GM23248 (cell line): ENCODE measurements at places on chromosomes 16 and 17.

DNA sequence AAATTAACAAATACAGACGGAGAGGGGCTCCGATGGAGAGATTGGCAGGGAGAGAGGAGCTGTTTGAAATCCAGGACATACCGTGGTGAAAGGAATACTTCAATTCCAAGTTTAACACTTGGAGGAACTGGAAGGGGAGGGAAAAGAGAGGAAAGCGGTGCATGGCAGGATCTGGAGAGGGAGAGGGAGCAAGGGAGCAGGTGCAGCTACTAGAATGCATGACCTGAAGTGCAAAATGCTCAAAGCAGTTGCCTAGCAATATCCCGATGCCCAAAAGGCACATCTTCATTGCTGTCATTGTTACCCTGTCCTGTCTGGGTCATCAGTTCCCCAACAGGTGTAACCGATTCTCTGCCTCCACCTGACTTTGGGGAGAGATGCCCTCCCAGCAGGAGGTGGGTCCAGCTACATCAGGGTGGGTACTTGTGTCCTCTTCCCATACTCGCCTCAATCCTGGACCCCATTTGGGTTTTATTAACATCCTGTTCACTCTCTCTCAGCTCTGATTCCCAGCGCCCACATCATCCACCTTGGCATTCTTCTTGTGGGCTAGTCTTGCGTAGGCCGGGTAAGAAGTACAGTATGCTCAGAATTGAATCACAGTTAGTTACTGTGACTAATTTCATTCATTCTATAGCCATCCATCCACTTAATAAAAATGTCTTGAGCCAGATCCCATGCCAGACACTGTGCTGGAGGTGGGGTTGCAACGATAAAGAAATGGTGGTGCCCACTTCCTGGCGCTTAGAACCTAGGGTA lies 37.4 kb upstream of the EMP2 start:
- DNase-seq: peak; percentile 10

DNA sequence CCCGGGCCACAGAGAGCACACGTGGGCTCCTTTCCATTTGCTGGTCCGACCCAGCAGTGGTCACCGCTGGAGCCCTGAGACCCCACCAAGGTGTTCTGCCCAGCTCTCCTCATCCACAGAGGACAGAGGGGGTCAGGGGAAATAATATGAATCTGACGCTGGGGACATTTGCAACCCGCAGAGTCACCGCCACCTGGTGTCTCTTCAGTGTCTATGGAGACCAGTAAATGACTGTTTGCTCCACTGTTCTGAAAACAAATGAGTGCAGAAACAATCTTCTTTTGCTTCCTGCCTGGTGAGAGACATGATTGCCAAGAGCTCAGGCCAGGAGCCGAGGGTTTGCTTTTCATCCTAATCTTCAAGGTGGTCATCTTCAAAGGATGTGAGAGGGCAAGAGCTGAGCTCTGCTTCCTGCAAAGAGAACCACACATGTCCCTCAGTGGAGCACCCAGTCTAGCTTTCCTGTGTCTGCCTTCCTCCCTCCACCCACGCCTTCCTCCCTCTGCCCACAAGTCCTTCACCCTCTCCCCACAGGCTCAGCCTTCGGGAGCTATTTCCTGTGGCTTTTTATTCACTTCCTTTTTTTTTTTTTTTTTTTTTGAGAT lies 14.7 kb upstream of the KLHDC4 start:
- peak; percentile 25 for DNase-seq

DNA sequence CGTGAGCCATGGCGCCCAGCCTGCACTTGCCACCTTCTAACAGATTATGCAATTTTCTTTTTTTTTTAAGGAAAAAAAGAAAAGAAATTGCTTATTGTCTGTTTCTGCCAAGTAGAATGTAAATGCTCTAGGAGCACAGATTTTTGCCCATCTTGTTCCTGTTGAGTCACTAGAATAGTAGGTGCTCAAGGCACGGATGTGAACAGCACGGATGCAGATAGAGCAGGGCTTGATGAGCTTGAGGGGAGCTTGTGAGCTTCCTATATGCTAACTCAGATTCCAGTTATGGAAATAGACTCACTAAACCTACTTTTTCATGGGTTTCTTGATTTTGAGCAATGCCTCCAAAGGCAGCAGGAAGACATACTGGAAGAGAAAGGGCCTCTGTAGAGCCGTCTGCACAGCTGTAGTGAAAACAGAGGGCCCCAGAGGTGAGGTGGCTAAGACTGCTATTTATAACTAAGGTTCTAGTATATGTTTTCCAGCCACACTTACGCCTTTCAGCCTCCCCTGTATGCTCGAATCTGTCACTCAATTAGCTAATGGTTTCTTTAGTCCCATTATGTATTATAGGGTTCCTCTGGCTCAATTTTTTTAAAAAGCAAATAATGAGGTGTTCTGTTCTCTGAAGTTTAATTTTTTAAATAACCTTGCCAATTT lies 72.8 kb downstream of the WWP2 start:
- no peak for DNase-seq

DNA sequence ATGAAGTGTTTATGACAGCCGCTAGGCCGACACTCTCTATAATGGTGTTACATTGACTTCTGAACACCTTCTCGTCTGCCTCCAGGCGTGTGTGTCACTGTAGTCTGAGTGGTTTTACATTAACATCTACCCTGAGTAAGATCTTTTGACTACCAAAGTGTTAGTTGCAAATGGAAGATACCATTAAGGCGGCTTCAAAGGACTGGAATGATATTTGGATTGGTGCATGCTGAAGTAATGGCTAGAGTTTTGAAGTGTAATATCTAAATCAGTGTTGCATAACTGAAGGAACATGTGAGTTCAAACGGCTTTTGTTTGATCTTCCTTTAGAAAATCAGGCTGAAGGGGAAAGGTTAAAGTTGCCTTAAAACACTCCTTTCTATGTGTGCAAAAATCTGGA lies 52.2 kb downstream of the BCAS3 start:
- DNase-seq: no peak

DNA sequence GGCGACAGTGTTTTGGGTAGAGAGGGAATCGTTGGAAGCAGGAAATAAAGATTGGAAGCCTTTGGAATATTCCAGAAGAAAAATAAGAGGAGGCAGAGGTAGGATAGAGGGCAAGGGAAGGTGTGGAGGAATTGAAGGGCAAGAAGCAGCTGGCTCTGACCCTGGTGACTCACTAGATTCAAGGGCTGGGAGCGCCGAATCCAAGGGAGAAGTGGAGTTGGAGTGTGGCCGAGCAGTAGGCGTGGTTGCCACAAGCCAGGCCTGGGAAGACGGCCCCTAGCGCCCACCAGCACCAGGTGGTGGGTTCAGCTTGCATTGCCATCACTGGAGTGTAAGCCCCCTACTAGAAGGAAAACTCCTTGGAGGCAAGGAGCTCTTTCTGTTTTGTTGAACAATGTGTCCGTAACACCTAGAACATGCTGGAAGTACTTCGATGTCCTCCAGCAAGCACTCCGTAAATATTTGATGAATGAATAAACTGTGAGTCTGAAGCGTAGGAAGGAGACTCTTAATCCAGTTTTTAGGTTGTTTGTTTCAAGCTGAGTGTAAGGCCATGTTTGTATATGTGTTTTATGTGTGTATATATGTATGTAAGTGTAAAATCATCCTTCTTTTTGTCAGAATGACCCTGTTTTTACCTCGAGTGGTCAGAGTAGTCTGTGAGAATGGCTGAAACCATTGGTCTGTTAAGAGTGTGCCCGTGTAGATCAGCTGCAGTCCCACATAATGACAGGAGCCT lies 139.5 kb downstream of the CMIP start:
- peak; percentile 92 for DNase-seq

DNA sequence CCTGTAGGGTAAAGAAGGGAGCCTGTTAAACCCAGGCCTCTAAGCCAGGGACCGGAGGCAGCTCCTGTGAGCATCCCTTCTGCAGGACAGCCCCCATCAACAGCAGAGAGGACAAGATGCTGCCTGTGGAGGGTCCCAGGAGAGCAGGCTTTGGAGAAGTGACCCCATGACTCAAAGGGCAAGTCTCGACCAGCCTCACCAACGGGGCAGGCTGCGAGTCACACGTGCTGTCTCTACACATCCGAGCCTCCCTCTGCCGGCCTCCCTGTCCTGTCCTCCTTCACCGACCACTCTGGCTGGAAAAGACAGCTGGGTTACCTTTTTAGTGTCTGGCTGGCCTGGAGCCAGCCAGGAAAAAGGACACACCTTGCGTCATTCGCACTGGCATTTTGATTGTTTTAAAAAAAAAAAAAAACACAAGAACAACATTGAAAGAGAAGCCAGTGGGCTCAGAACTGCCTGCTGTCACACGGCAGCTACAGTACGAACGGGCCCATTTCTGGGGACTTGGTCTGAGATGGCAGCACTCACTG lies 74.5 kb upstream of the RCVRN start:
- peak; percentile 50 for DNase-seq

DNA sequence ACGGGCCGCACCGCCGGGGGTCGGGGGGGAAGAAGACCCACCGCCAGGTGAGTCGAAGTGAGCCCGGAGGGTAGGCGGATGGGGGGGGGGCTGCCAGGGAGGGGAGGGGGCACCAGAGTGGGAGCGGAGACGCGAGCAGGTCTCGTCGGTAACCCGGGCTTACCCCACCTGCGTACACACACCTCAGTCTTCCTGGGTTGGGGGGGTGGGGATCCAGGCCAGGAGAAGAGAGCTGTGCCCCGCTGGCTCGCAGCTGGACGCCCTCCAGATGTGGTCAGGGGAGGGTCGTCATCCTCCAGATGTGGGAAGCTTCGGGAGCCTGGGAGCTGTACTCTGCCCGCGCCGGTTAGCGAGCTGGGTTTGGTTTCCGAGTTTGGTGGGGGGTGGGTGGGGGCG lies 1.2 kb downstream of the CACNA1G start:
- DNase-seq: no peak

DNA sequence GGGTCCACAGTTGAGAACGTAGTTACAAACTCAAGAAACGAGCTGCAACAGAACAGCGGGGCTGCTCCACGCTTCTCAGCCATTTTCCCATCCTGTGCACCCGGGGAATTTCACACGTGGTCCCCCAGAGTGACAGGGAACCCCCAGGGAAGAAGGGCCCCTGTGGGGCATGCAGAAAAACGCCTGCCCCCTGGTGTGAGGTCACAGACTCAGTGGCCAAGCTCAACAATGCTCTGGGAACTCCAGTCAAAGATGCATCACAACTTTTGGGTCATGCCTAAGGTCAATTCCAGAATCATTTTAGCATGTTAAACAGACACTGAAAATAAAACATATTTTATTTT lies 115.4 kb downstream of the ZNF778 start:
- peak; percentile 38 for DNase-seq

GRCh38 chr17:80265205-80266068 lies 4.8 kb downstream of the RNF213 start:
- DNase-seq: no peak

GRCh38 chr16:78227855-78228254 lies 128.4 kb downstream of the WWOX start:
- DNase-seq: no peak

DNA sequence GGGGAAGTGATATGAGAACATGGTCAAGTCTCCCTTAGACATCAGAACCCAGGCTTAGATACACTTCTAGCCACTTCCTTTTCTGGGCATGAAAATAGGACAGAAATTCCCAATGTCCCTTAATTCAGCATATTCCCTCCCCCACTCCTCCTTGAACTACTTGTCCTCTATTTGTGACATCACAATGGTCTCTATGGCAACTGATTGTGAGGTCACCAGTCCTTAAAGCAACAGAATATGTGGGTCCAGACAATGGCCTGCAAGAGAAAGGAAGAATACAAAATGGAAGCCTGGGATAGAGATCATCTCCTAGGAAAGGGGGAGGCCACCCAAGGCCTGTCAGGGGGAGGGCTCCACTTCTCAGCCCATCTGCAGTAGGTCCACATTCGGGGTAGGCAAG lies 6.7 kb upstream of the SEZ6 start:
- DNase-seq: no peak

- DNase-seq: no peak
Measured at GRCh38 chr17:82862737-82863382, 23.0 kb upstream of the ZNF750 start.

- peak; percentile 36 for DNase-seq
Measured at GRCh38 chr17:9432134-9432885, 143.3 kb downstream of the STX8 start.

DNA sequence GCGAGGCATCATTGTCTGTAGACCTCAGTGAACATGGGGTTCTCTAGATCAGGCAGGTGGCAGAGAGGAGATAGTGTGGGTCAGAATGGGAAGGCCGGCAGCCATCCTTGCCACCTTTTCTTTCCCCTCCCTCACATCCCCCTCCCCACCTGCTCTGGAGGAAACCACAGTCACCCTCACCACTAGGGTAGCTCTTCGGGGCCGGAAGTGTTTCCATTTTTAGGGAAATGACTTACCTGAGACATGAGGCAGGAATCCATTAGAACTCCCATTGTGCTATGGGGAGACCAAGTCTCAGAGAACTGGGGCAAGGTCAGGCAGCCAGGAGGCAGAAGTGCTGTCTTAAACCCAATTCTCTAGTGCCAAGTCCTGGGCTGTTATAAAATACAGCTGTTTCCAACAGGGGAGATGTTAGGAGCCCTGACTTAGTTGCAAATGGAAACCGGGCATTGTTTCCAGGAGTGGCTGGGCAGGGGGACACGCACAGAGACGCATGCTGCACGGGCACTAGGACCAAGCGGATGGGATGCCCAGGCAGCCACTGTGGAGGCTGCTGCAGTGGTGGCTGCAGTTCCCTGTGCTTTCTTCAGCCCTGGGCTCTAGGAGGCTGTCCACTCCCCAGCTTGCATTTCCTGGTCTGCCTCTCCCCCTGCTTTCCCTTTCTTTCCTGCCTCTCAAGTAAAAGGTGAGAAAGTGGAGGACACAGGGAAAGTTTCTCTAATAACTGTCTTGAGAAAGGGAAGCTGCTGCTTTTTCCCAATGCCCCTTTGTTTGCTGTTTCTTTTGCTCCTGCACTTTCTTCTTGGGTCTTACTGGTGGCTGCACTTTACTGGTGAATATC lies 2.8 kb downstream of the HAS3 start:
- DNase-seq: no peak

GRCh38 chr17:73284354-73284753 lies 22.7 kb upstream of the CPSF4L start:
- DNase-seq: no peak

DNA sequence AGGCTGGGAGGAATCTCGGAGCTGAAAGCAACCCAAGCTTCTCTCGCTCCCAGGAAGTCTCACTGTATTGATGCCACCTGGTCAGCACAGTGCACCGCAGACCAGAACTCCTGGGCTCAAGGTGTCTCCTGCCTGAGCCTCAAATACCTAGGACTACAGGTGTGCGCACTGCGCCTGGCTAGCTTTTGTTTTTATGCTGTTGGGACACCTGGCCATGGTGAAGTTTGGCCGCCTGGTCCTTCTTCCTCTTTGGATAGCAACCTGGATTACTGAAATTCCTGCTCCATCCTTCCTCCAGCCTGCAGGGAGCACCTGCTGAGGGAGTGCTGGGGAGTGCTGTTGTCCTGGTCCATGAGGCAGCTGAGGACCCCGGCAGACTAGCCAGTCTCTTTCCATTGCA lies 56.6 kb downstream of the COTL1 start:
- DNase-seq: no peak

DNA sequence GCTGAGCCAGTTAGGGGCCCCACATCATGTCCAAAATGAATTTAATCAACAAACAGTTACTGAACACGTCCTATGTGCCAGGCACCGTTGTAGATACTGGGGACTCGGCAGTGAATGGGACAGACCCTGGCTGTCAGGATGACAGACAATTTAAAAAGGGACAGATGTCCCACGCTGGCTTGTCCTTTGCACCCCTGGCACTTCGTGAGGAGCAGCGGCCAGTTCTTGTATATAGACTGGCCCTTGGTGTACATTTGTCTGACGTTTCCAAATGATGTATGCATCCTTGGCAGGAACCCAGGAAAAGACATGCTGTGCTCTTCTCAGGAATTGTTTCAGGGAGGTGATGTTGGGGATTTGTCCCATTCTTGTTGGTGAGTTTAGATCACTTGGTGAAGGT lies 21.1 kb downstream of the IL4R start:
- DNase-seq: no peak
